Heart right ventricle (tissue), 16 donors: ENCODE measurements at places on chromosomes 16 and 17. TPM values are rescaled to one million over a fixed set of nuclear protein-coding genes. Genes with fewer than 3 reads are reported as not detected.

- no peak overlapping the region for H3K4me3 ChIP-seq
- no peak for DNase-seq
- H3K27ac ChIP-seq, result no peak overlapping the region
Observed at GRCh38 chr16:15961060-15961511, 11.7 kb downstream of the ABCC1 start.

DNA sequence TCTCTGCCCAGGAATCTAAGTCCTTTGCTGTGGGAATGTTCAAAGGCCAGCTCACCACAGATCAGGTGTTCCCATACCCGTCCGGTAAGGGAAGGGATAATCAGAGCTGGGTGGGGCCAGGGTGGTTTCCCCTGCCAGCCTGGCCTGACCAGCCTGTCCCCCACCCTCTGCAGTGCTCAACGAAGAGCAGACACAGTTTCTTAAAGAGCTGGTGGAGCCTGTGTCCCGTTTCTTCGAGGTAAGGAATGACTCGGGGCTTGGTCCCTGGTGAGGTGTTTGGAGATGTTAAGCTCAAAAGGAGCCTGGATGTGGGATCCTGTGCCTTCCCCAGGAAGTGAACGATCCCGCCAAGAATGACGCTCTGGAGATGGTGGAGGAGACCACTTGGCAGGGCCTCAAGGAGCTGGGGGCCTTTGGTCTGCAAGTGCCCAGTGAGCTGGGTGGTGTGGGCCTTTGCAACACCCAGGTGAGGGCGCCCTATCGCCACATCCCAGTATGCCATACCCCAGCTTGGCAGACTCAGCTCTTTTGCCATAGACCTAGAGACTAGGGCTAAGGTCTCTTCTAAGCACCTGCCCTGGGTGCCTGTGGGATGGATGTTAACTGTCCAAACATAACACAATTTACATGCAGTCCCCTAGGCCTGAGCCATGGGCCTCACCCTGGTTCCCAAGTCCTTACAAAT is 997 bp downstream of the ACADVL start:
- peaks cover 81% of the 10 kb centered on the region for H3K4me1 ChIP-seq
- peak overlapping the region; percentile 80 for H3K4me3 ChIP-seq
- H3K27ac ChIP-seq, result peak overlapping the region; percentile 97
- peaks cover 50% of the 10 kb centered on the region for H3K36me3 ChIP-seq
- no peak for DNase-seq

The CLEC18A gene
- polyA plus RNA-seq, result 0.59 TPM

- H3K27me3 ChIP-seq, result no peaks in the 10 kb centered on the region
- peaks cover 21% of the 10 kb centered on the region for H3K4me1 ChIP-seq
- H3K4me3 ChIP-seq, result no peak overlapping the region
- DNase-seq, result no peak
- no peak overlapping the region for H3K27ac ChIP-seq
Observed at GRCh38 chr16:2142942-2143877, 5.2 kb upstream of the RAB26 start.

DNA sequence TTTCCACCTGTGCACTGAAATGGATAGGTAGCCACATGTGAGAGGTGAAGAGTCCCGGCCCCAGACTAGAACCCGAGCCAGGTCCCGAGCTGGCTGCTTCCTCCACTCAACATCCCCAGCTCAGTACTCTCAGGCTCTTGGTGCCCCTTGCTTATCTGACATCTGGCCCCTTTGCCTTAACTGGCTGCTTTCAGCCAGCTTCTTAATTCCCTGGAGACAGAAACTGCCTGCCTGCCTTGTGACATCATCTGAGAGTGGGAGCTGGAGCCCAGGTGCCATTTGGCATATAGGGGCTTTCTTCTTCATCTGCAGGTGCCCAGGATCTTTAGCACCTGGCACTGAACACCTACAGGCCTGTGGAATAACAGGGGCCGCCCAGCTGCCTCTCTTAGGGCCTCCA is 8.9 kb downstream of the CHAD start:
- no peak overlapping the region for H3K4me3 ChIP-seq
- H3K27ac ChIP-seq, result no peak overlapping the region
- no peaks in the 10 kb centered on the region for H3K27me3 ChIP-seq
- no peaks in the 10 kb centered on the region for H3K4me1 ChIP-seq

DNA sequence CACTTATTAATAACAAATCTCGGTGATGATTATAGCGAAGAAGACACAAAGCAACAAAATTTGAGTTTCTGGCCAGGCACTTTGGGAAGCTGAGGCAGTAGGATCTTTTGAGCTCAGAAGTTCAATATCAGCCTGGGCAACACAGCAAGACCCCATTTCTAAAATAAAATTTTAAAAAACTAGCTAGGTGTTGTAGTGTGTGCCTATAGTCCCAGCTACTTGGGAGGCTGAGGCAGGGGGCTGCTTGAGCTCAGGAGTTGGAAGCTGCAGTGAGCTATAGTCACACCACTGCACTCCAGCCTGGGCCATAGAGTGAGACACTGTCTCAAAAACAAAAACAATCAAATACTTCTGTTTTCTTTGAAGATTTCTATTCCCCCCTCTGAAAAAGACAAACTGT is 104.9 kb downstream of the SYCE1L start:
- H3K36me3 ChIP-seq, result no peaks in the 10 kb centered on the region
- H3K27me3 ChIP-seq, result no peaks in the 10 kb centered on the region
- no peak for DNase-seq
- no peak overlapping the region for H3K27ac ChIP-seq
- H3K4me3 ChIP-seq, result no peak overlapping the region

DNA sequence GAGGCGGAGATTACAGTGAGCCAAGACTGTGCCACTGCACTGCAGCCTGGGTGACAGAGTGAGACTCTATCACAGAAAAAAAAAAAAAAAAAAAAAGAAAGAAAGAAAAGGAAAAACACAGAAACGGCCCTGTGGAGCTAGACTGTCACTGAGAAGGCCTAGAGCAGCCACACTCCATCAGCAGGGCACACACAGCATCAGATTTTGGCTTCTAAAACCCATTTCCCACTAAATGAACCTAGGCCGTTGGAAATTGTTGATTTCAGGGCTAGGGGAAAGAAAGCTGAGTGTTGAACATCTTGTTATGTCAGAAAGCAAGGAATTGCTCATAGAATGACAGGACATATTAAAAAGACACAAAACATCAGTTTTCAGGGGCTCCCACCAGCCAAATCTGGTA is 48.9 kb downstream of the ZCCHC14 start:
- no peak overlapping the region for H3K4me3 ChIP-seq
- H3K36me3 ChIP-seq, result peaks cover 56% of the 10 kb centered on the region
- no peaks in the 10 kb centered on the region for H3K27me3 ChIP-seq
- H3K27ac ChIP-seq, result no peak overlapping the region
- peaks cover 1% of the 10 kb centered on the region for H3K4me1 ChIP-seq

GRCh38 chr16:77955127-77955526 is 67.2 kb upstream of the CLEC3A start:
- H3K4me3 ChIP-seq, result no peak overlapping the region
- H3K36me3 ChIP-seq, result no peaks in the 10 kb centered on the region
- H3K4me1 ChIP-seq, result no peaks in the 10 kb centered on the region
- no peak overlapping the region for H3K27ac ChIP-seq
- DNase-seq, result no peak

The MPO gene
- polyA plus RNA-seq, result 0.15 TPM

The ABCC6 gene
- polyA plus RNA-seq, result 0.17 TPM

- no peak overlapping the region for H3K4me3 ChIP-seq
- DNase-seq, result peak; percentile 8
- H3K27me3 ChIP-seq, result peaks cover 6% of the 10 kb centered on the region
- no peak overlapping the region for H3K27ac ChIP-seq
- H3K4me1 ChIP-seq, result no peaks in the 10 kb centered on the region
Observed at GRCh38 chr17:33469911-33470310, 176.8 kb upstream of the ASIC2 start.

The IRX3 gene
- 26.3 TPM for polyA plus RNA-seq

DNA sequence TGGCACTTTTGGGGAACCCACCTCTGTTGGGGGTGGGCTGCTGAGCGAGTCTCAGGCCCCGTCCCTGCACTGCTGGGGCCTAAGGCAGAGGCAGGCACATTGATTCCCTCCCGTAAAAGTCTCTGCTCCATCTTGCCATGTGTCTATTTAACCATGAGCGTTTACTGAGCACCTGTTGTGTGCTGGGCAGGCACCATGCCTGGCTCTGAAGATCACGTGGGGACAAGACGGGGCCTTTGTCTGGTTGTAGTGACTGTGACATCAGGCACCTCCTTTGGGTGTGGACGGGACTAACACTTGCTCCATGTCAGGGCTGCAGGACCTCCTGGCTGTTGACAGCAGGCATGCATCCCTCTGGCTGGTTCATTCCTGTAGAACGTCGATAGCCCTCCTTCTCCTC is 204.7 kb upstream of the CIBAR2 start:
- peaks cover 25% of the 10 kb centered on the region for H3K4me1 ChIP-seq
- no peak overlapping the region for H3K4me3 ChIP-seq
- no peak overlapping the region for H3K27ac ChIP-seq

The TSPOAP1 gene
- polyA plus RNA-seq, result 35.6 TPM

The TP53TG3C gene
- not detected for polyA plus RNA-seq

The ZACN gene
- polyA plus RNA-seq, result 1.6 TPM

GRCh38 chr16:47028767-47029377 is 55.4 kb upstream of the DNAJA2 start:
- no peaks in the 10 kb centered on the region for H3K27me3 ChIP-seq
- DNase-seq, result no peak
- no peaks in the 10 kb centered on the region for H3K4me1 ChIP-seq
- H3K36me3 ChIP-seq, result no peaks in the 10 kb centered on the region

DNA sequence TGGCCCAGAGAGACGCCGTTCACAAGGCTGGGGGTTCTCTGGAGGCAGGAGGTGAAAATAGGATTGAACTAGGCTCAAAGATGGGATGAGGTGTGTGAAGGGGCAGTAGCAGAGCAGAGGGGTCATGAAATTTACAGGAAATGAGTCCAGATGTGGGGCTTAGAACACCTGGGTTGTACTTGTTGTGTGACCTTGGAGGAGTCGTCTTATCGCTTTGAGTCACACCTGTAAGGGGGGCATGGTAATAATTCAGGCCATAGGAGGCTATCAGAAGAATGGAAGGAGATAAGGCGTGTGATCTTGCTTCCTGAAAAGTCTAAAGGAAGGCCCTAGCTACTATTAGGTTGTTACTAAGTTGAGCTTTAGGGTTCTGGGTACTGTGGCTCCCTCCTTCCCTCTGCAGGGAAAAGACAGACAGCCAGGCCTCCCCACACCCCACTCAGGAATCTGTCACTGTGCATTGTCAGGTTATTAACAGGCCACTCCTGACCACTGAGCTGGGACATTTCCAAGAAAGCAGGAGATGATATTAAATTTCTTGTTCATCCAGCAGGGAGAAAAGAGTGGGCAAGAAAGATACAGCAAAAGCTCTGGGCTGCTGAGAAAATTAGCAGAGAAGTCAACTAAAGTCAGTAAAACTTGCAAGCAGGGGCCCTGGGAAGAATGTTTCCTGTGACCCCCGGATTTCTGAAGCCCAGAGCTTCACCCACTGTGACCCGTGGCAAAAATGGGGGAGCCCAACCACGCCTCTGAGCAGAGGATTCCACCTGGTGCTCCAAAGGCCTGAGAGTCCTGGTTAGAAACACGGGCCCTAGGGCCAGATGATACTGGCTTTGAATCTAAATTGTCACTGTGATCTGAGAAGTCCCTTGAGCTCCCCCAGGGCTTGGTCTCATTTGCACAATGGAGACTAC is 6.0 kb upstream of the CDC42EP4 start:
- no peak overlapping the region for H3K4me3 ChIP-seq
- no peaks in the 10 kb centered on the region for H3K27me3 ChIP-seq
- DNase-seq, result no peak
- H3K4me1 ChIP-seq, result peaks cover 3% of the 10 kb centered on the region
- H3K27ac ChIP-seq, result peak overlapping the region; percentile 69

The TNFRSF13B gene
- polyA plus RNA-seq, result not detected

DNA sequence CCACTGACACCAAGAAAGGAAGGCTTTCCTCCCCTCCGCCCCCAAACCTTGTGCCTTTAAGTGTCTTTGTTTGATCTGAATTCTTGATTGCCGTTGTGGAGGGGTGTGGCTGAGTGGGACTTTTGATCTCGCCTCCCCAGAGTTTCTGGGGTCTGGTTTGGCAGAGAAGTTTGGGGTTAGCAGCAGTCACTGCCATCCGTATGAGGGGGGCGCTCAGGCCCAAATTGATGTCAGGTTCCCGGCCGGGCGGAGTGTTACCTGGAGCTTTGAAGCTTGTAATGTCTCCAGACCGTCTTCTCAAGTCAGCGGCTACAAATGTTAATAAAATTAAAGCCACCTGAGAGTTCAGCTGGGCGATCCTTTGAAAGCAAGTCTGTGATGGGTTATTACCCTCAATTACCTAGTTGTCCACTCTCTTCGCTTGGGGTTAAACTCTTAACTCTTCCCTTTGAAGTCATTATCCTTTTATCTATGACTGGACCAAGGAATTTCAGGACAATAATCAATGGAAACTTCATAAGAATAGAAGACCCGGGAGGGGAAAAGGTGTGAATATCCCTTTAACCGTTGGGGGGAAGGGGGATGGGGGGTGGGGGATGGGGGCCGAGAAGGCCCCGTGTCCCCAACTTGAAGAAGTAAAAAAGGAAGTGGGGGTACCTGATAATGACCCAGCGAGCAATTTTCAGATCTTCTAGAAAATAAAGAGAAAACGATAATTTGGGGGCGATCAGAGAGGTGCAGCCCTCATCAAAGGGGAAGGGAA is 31.8 kb upstream of the AXIN2 start:
- H3K36me3 ChIP-seq, result no peaks in the 10 kb centered on the region
- peaks cover under 1% of the 10 kb centered on the region for H3K4me1 ChIP-seq
- H3K27ac ChIP-seq, result no peak overlapping the region
- DNase-seq, result no peak
- H3K4me3 ChIP-seq, result no peak overlapping the region

The FBXW10 gene
- polyA plus RNA-seq, result 0.03 TPM

The MSRB1 gene
- 41.4 TPM for polyA plus RNA-seq

GRCh38 chr17:61048376-61049106 is 351.1 kb upstream of the TBX2 start:
- H3K4me3 ChIP-seq, result no peak overlapping the region
- no peaks in the 10 kb centered on the region for H3K36me3 ChIP-seq
- H3K4me1 ChIP-seq, result no peaks in the 10 kb centered on the region
- no peak overlapping the region for H3K27ac ChIP-seq
- H3K27me3 ChIP-seq, result no peaks in the 10 kb centered on the region

DNA sequence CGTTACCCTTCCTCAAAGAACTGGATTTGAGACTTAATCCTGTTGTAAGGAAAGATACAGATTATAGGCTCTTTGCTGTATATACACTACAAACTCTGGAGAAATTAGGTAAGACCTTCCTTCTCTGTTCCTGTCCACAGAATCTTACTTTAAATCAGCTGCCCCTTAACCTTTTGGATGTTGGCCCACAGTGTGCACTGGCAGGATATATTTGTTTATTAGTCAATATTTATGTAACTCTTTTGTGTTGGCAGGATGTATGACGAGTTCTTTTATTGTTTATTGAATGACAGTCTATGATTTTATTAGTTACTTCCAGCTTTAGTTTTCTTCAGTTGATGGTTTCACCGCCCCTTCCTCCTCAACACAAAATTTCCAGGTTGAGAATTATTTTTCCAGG is 19.7 kb downstream of the LRRC36 start:
- no peaks in the 10 kb centered on the region for H3K36me3 ChIP-seq
- no peaks in the 10 kb centered on the region for H3K27me3 ChIP-seq
- H3K4me1 ChIP-seq, result peaks cover 11% of the 10 kb centered on the region
- H3K4me3 ChIP-seq, result no peak overlapping the region

GRCh38 chr17:61533797-61534196 is 57.2 kb downstream of the NACA2 start:
- no peak overlapping the region for H3K27ac ChIP-seq
- no peaks in the 10 kb centered on the region for H3K4me1 ChIP-seq
- H3K27me3 ChIP-seq, result no peaks in the 10 kb centered on the region

The CACNG5 gene
- not detected for polyA plus RNA-seq
